ENCODE measurements at places on chromosomes 3 and 15.

- DNase-seq = no peak
Observed at GRCh38 chr3:43243590-43244587, 42.5 kb upstream of the SNRK start.

GRCh38 chr3:171606151-171606751 is 146.0 kb upstream of the TNIK start:
- no peak for DNase-seq

DNA sequence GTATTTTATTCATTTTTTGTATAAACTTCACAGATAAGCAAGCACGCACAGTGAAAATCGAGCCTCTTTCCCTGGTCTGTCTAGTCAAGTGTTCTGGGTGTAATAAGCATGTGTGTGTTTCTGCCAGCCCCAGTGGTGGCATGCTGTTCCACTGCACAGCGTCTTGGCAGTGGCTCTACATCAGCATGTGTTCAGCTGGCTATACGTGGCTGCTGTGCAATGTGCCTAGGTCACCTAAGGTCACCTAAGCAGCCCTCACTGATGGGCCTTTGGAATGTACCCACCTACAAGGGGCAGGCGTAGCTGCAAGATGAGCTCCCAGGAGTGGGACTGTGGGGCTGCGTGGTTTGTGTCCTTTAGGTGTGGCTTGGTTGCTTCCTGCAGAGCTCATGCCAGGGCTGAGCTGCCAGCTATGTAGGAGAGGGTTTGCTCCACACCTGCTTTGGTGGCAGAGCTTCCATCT is 4.9 kb downstream of the LIMD1 start:
- no peak for DNase-seq

DNA sequence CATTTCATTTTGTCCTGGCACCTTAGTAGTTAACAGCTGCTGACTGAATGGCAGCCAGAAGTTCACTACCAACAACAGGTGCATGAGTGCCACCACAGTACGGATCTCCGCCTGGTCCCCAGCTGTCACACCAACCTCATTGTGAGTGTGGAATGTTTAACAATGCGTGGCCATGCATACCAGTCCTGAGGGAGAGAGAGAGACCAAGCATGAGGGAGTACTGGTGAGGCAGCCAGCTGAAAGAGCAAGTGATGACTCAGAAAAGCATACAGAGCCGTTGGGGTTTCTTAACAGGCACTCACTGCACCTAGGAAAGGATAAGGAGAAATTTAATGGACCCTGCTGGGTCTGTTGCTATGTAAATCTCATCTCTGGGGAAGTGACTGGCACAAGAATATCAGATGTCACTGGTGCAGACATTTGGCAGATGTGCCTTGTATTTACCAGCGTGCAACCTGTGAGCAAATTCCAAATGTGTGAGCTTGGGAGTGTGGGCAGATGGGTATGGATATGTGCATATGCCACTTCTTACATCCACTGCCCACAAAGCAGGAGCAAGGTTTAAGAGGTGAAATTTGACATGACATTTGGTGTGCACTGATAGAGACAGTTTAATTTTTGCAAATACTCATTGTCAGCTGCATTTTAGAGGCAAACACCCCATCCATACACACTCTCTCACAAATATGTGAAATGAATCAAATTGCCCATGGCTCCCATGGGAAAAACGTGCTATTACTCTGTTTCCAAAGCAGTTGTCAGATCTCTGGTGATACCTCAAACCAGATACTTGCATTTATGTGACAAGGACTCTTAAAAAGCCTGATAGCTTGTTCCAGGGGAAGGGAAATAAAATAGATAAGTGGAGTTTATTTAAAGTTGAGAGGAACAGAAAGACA is 245.2 kb upstream of the ARPP21 start:
- DNase-seq = no peak

DNA sequence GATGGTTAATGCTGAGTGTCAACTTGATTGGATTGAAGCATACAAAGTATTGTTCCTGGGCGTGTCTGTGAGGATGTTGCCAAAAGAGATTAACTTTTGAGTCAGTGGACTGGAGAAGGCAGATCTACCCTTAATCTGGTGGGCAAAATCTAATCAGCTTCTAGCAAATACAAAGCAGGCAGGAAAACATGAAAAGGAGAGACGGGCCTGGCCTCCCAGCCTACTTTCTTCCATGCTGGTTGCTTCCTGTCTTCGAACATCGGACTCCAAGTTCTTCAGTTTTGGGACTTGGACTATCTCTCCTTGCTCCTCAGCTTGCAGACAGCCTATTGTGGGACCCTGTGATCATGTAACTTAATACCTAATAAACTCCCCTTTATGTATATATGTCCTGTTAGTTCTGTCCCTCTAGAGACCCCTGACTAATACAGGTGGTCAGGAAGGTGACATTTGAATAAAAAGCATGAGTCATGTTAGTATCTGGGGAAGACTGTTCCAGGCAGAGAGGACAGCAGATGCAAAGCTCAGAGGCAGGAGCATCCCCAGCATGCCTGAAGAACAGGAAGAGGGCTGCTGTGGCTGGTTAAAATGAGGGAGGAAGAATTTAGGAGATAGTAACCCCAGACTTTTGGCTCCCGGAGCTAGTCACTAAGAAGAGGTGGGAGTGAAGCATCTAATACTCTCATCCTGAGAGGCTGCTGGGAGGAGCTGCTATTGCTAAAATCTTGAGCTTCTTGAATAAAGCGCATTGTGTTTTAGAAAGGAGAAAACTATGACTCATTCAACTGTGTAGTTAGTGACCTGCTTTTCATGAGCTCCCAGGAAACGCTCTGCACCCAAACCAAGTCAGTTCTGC is 207.4 kb upstream of the HES1 start:
- DNase-seq = no peak
